ENCODE measurements at places on chromosomes 6 and 20.

- no peak for DNase-seq
Observed at GRCh38 chr6:46288835-46289234, 118.1 kb upstream of the ENPP5 start.

DNA sequence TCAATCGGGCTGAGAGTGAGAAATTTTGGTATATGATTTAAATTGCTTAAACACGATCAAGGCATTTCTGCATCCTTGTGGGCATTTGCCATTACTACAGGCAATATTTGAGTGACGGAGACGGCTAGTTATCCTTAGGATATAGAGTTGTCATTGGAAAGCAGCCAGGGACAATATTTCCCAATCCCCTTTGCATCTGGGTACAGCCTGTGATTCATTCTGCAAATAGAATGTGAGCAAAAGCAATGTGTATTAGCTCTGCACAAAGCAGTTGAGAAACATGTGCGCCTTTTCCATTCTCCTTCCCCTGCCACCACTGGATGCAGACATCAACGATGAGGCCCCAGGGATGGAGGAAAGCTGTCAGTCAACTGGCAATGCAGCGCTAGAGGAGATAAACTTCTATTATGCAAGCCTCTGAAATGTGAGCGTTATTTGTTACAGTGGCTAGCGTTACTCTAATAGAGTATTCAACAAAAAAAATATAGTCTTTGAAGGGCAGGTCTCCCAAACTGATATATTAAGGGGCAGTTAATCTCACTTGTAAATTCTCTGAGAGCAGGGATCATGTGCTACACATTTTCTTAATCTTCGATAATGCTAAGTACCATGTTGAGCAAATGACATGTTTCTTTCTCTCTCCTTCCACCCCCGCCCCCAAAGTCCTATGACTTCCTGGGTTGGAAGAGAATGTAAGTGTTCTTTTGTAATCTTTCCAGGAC, 37.1 kb upstream of the NCOA3 start:
- peak; percentile 98 for DNase-seq

DNA sequence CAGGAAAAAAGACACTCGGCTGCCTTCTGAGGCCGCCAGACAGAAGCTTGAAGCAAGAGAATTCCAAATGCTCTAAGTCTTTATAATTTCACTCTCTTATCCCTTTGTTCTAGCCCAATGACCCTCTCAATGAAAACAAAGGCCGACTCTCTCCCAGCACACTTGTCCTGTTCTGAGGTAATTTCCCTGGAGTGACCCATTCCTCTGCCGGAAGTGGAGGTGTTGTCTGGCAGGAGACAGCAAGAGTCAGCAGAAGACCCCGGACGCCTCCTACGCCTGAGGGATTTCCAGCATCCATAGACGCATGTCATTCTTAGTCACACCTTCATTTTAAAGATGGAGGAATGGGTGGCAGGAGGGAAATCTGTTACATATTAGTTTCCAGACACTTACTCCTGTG, 110.3 kb downstream of the SOD2 start:
- DNase-seq: no peak

DNA sequence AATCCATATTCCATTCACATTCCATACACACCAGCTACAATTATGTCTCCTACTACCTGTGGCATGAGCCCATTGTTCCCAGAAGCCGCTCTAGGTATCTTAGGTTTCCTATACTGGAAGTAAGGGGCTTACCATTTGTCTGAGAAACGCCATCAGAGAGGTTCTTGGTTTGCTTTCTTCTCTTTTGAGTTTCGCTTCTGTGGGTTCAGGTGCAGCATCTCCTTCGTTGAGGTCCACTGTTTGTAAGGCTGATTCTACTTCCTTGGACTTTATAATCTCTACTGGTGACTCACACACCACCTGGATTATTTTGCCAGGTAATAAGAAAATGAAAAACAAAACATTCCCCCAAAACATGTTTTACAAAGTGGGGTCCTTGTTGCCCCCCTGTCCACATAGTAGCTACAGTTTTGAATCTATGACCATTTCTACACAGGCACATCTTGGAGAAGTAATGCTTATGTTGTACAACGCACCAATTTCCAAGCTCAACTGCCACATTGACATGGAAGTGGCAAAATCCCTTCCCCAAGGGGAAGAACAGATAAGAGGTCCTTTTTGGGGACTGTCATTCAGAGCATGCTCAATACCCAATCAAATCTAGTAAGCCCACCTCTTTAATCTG, 103.5 kb downstream of the BCAS1 start:
- DNase-seq: no peak

DNA sequence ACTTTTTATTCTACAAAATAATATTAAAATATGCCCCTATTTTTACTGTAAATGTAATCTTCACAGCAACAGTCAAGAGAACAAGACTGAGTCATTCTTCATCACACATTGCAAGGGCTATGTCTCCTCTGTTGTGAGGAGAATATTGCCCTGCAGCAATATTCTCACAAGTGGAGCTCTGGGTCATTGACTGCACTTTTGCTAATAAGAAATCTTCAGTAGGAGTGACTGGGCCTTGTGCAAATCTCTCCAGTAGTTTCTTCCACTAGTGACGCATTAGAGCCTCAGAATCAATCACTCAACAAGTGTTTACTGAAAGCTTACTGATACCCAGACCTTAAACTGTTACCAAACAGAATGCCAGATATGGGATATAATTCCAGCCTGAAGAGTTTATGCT, 49.1 kb downstream of the LAMA2 start:
- DNase-seq: peak; percentile 23

DNA sequence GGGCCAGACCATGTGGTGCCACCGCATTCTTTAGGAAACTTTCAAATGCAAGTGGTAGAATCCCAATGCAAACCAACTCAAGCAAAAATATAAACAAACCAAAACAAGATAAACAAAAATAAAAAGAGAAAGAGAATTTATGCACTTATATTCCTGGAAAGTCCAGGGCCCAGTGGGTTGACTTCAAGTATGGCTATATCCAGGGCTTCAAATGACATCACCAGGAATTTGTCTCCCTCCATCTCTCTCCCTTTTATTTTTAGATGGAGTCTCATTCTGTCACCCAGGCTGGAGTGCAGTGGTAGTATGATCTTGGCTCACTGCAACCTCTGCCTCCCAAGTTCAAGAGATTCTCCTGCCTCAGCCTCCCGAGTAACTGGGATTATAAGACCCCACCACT, 56.1 kb upstream of the PNRC1 start:
- no peak for DNase-seq

- no peak for DNase-seq
Observed at GRCh38 chr6:91653895-91654294, 1067.0 kb upstream of the MAP3K7 start.

DNA sequence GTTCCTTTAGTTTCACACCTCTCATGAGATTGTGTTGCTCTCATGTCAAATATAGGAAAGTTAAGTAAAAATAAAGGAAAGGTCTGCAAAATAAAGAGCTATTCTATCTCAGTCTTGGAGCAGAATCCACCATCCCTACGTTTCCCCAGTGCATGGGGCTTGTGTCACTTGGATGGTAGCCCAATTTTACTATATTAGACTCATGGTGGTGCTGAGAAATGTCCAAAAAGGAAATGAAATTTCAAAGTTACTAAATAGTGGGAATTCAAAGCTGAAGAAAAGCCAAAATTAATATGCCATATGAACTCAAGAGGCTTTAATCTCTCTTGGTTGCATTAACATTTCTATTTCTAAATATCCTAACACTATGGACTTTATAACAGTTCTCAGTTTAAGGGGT, 1283.3 kb upstream of the GJE1 start:
- peak; percentile 71 for DNase-seq

DNA sequence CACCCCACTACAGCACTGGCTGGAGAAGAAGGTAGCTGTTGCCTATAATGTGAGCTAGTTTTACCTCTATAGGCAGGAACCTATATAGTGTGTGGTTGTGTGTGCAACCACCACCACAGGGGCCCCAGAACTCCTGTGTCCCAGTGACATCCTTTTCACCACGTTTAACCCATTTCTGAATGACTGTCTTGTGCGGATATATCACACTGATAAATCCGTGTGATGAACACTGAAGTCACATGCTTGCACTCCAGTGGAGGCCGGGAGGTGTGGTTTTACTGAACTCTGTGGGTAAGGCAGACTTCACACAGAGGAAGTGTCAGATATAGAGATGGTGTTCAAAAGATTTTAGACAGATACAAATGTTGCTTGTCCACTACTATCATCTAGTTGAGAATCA, 32.5 kb downstream of the SDHAF4 start:
- no peak for DNase-seq

- DNase-seq: no peak
Observed at GRCh38 chr6:9514146-9514545, 900.7 kb downstream of the TFAP2A start.

GRCh38 chr6:148001844-148002642, 340.6 kb upstream of the SASH1 start:
- no peak for DNase-seq

DNA sequence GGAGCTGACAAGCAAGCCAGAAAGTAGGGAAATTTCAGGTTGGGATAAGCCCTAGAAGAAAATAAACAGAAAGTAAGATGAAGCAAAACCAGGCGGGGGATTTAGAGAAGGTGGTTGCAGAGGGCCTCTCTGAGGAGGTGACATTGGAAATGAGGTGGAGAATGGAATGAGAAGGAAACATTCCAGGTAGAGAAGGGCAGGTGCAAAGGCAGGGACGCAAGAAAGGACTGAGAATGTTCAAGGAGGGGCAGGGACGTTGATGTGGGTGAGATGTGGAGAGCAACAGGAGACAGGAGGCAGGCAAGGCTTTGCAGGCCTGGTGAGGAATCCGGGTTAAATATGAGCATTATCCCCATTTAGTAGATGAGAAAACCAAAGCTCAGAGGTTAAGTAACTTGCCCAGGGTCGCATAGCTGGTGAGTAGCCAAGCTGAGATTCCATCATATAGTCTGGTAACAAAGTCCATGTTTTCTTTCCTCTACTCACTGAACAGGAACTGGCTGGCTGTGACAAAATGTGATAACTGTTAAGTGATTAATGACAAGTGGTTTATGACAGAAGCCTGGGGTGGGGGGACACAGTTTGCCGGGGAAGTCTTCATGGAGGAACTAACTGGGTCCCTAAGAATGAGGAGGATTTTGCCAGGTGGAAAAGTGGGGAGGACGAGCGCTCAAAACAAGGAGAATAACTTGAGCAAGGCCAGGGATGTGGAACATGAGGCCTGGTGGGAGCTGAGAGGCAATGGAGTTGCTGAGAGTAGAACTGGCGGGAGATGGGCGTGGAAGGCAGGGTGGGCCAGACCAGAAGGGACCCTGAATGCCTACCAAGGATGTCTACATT, 32.6 kb downstream of the MRPL14 start:
- no peak for DNase-seq

DNA sequence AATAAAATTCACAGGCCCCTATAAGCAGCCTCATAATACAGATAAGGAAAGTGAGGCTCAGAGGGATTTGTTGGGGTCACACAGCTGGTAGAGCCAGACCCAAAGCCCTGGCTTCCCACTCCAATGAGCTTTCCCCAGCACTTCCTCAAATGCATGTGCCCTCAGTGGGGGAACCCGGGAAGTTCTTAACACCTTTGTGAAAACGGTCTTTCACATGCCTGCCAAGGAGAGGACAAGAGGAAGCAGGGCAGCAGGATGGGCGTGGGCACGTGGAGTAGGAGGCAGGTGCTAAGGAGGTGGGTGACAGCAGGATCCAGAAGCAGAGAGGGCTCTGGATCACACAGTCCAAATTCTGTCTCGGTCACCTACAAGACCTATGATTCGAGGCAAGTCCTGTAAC, 598 bp downstream of the PI16 start:
- DNase-seq: no peak

DNA sequence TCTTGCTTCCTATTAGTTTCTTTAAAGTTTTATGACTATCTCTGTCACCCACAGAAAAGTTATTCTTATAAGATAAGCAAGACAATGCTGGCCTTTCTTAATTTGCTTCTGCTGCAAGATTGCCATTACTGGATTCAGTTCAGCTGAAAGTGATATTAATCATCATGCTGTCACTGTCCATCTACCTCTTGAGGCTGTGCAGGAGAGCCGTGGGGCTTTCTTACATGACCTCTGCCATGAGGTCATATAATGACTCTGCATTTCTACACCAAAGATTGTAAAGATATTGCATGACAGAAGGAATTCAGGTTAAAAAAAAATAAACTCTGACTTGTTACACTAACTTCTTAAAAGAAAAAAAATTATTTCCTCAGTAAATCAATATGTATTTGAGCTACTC, 106.9 kb downstream of the TRDN start:
- DNase-seq: no peak

GRCh38 chr20:20528861-20529260, 161.0 kb downstream of the INSM1 start:
- no peak for DNase-seq
